ENCODE measurements at places on chromosomes 2 and 18. TPM values are rescaled to one million over a fixed set of nuclear protein-coding genes. Genes with fewer than 3 reads are reported as not detected.
A peak's percentile ranks its signal among the peaks of the same experiment; 100 is the strongest.

DNA sequence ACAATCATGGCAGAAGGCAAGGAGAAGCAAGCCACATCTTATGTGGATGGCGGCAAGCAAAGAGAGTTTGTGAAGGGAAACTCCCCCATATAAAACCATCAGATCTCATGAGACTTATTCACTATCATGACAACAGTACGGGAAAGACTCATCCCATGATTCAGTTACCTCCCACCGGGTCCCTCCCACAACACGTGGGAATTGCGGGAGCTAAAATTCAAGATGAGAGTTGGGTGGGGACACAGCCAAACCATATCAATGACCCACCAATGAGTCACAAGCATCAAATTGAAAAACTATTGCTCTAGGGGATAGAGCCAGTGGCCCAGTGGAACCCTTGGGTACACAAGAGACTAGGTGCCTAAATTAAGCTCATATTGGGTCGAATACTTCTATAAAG, 157.4 kb downstream of the FBXO15 start:
- DNase-seq: no peak
- no peaks in the 10 kb centered on the region for H3K27me3 ChIP-seq
- no peaks in the 10 kb centered on the region for H3K36me3 ChIP-seq
- H3K4me3 ChIP-seq: no peak overlapping the region

DNA sequence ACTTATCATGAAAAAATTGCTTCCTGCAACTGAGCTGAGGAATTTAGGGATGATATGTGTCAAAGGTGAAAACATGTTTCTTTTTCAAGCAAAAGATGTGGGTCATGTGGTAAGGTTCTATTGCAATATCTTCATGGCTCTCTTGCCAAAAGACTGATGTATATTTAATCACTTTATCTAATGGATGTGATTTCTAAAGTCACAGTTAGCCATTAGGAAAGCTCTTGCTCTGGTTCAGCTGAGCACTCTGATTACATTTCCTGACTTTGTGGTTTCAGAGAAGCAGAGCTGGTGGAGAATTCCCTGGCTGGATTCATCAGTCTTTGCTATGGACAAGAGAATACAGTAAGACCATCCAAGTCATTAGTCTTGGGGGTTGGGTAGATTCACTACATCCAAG, 24.4 kb downstream of the SCN9A start:
- no peak for DNase-seq
- H3K27ac ChIP-seq: no peak overlapping the region
- H3K4me1 ChIP-seq: no peaks in the 10 kb centered on the region
- no peaks in the 10 kb centered on the region for H3K27me3 ChIP-seq
- H3K36me3 ChIP-seq: no peaks in the 10 kb centered on the region

DNA sequence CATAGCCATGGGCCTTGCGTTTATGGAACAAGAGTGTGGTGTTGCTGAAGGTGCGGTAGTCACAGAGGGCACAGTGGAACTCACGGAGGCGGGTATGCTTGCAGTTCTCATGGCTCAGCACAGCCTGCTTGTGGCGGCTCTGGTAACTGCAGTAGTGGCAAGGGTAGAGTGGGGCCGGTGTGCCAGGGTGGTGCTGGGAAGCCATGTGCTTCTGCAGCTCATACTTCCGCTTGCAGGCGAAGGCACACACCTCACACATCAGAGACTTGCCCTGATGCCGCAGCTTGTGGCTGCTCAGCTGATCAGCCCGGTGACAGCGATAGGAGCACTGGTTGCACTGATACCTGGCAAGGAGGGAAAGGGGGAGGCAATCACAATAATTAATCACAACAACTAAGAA, 14.7 kb downstream of the ZNF142 start:
- H3K4me1 ChIP-seq: no peaks in the 10 kb centered on the region
- H3K27me3 ChIP-seq: no peaks in the 10 kb centered on the region
- no peak overlapping the region for H3K27ac ChIP-seq

The IL36G gene
- 0.70 TPM for total RNA-seq

DNA sequence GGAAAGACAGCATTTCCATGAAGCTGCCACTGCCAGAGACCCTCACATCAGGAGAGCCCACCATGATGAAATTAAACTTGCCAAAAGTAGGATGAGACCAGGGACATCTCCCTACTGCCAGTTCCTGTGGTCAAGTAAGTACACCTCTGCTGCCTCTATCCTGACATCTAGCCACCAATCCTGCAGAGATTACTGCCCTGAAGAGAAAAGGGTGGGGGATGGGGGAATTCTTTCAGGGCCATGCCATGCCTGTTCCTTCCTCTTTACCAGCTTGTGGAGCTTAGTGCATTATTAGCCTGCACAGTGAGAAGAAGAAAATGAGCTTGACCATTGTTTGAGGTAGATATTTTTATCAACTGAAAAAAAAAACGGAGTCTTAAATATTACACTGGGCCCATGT, 397.2 kb upstream of the CDH2 start:
- H3K4me1 ChIP-seq: no peaks in the 10 kb centered on the region
- H3K36me3 ChIP-seq: no peaks in the 10 kb centered on the region
- no peaks in the 10 kb centered on the region for H3K27me3 ChIP-seq
- no peak overlapping the region for H3K4me3 ChIP-seq
- H3K27ac ChIP-seq: no peak overlapping the region

- DNase-seq: no peak
- no peaks in the 10 kb centered on the region for H3K27me3 ChIP-seq
- H3K4me1 ChIP-seq: peaks cover 38% of the 10 kb centered on the region
- H3K27ac ChIP-seq: no peak overlapping the region
Observed at GRCh38 chr18:35042389-35043071, 1.3 kb downstream of the MAPRE2 start.

The TACR1 gene
- total RNA-seq: 7.3 TPM

DNA sequence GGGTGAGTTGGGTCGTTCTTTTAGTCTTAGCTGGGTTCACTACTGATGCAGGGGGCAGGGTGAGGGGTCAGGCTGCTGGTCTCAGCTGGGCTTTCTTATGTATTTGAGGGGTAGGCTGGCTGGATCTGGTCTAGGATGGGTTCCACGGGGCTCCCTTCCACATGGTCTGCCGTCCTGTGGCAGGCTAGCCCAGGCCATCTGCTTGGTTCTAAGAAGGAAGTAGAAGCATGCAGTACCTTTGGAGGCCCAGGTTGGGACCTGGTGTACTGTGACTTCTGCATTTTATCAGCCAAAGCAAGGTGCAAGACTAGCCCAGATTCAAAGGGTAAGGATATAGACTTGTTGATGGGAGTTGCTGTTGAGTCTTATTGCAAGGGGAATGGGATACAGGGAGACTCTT, 35.5 kb upstream of the MGAT5 start:
- H3K36me3 ChIP-seq: no peaks in the 10 kb centered on the region
- H3K27me3 ChIP-seq: no peaks in the 10 kb centered on the region
- no peak overlapping the region for H3K27ac ChIP-seq
- no peak overlapping the region for H3K4me3 ChIP-seq
- DNase-seq: no peak

The RGPD4 gene
- not detected for total RNA-seq

The RAB27B gene
- 0.31 TPM for total RNA-seq

DNA sequence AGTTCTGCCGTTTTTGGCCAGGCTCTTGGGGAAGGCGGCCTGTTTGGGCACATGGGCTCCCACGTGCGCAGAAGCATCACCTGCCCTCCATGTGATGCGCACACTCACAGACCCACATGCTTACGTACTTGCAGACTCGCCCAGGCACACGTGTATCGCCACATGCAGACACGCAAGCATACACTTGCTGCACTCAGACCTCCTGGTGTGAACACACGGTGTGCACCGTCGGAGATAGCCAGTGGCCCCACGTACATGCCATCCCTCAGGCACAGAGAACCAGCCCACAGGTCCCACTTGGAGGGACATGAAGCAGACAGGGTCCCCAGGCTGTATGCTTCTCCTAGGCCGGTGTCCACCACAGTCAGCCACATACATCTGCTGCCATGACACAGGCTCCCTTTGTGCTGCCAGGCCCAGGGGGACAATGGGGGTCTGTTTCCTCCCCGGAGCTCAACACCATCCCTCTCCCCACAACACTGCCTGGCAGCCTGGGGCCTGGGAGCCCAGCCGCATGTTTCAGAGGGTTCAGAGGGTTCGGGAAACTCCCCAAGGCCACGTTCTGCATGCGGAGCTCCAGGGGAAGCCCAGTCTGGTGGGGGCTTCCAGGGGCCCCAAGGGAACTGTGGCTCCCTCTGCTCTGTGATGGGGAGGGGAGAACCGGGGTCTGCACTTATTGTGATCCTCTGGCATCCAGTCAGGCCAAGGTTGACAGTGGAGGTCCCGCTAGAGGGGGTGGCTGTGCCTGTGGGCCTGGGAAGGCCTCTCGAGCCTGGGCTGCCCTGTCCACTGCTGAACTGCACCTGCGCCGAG, 208.1 kb upstream of the HAAO start:
- no peak overlapping the region for H3K4me3 ChIP-seq
- H3K27me3 ChIP-seq: no peaks in the 10 kb centered on the region
- no peaks in the 10 kb centered on the region for H3K4me1 ChIP-seq
- no peak overlapping the region for H3K27ac ChIP-seq
- no peaks in the 10 kb centered on the region for H3K36me3 ChIP-seq

The TFPI gene
- total RNA-seq: 0.58 TPM

- no peak for DNase-seq
- no peak overlapping the region for H3K27ac ChIP-seq
- H3K36me3 ChIP-seq: no peaks in the 10 kb centered on the region
- no peaks in the 10 kb centered on the region for H3K27me3 ChIP-seq
- H3K4me1 ChIP-seq: no peaks in the 10 kb centered on the region
Observed at GRCh38 chr2:28587526-28588291, 91.8 kb downstream of the PLB1 start.

GRCh38 chr2:20479835-20480234, 33.0 kb downstream of the RHOB start:
- no peaks in the 10 kb centered on the region for H3K36me3 ChIP-seq
- no peaks in the 10 kb centered on the region for H3K27me3 ChIP-seq
- DNase-seq: no peak
- no peak overlapping the region for H3K27ac ChIP-seq
- H3K4me1 ChIP-seq: no peaks in the 10 kb centered on the region
- no peak overlapping the region for H3K4me3 ChIP-seq

- H3K4me1 ChIP-seq: peaks cover 22% of the 10 kb centered on the region
- no peaks in the 10 kb centered on the region for H3K27me3 ChIP-seq
- H3K4me3 ChIP-seq: no peak overlapping the region
- H3K36me3 ChIP-seq: no peaks in the 10 kb centered on the region
- no peak overlapping the region for H3K27ac ChIP-seq
Observed at GRCh38 chr2:132581991-132582738, 87.8 kb downstream of the LYPD1 start.

The PROM2 gene
- 2.2 TPM for total RNA-seq

The IL37 gene
- not detected for total RNA-seq

DNA sequence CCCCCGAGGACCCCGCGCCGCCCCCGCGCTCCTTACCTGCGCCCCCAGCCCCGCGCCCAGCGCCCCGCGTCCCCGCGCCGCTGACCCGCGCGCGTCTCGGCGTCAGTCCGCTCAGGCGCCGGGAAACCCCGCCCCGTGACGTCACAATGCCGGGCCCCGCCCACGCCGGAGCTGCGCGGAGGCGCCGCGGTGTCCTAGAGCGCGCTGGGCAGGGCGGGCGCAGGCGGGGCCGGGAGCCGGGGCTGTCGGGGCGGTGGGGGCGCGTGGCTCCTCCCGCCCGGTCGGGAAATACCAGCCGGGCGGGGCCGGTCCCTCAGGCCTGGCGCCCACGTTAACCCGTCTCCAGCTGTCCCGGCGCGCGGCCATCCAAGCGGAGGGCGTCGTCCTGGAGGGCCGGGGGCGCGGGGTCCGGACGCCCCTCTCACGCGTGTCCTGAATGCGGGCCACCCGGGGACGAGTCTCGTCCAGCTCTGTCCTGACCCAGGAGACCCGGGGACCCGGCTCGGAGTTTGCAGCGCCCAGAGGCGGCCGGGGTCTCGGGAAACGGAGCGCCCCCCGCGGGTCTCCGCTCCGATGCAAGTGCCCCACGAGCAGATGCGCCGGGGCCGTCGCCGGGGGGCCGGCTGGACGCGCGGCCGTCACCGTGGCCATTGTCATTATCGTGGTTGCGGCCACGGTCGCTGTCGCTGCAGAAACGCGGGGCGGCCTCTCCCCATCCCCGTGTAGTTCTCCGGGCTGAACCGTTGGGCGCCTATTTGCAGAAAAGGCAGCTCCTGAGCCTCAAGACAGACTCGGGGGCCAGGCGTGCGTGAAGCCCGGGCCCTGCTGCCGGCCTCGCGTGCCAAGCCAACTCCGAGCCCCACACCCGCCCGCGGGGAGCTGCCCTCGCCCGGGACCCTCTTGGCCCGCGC, at the start of gene SLC66A2:
SLC66A2 (minus strand) TSS at position 109 of the 911 bp plus-strand sequence. CDS start 727 bp downstream, outside the sequence.
- H3K27me3 ChIP-seq: peaks cover 68% of the 10 kb centered on the region
- peaks cover 8% of the 10 kb centered on the region for H3K4me1 ChIP-seq
- H3K36me3 ChIP-seq: no peaks in the 10 kb centered on the region
- H3K4me3 ChIP-seq: peak within 1 kb of the TSS; percentile 66

- no peaks in the 10 kb centered on the region for H3K4me1 ChIP-seq
- no peak overlapping the region for H3K27ac ChIP-seq
- H3K4me3 ChIP-seq: no peak overlapping the region
- no peaks in the 10 kb centered on the region for H3K27me3 ChIP-seq
- no peaks in the 10 kb centered on the region for H3K36me3 ChIP-seq
- no peak for DNase-seq
Observed at GRCh38 chr2:59926731-59927130, 626.7 kb downstream of the BCL11A start.

The BMP10 gene
- total RNA-seq: not detected

DNA sequence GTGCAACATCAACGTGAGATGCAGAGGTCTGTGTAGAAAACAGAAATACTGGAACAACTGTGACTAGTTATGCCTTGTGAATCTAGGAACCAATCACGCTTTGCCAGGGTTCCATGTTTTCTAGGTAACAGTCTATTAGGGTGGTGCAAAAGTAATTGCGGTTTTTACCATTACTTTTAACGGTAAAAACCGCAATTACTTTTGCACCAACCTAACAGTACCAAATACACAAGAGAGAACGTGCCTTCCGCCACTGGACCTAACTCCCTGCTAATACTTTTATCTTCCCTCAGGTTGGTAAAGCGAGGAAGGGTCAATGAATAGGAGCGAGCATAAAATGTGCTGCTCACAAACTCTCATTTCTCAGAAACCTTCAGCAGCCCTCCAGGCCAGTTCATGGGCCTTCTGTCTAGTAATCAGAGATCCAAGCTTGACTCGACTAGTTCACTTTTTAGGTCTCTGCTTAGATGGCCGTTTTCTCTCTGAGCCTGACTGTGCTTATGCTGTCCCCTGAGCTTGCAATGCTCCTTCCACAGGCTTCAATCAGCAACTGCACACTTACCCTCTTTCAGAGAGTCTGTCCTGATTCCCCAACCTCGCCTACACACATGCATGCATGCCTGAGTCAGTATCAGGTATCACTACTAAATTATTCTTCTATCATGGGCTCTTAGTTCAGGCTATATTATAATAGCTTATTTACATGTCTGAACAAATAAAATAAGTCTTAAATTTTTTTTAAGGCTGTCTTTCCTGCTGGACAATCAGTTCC, 47.0 kb downstream of the PLEKHM3 start:
- no peaks in the 10 kb centered on the region for H3K36me3 ChIP-seq
- H3K27ac ChIP-seq: no peak overlapping the region
- DNase-seq: no peak
- no peak overlapping the region for H3K4me3 ChIP-seq
- H3K4me1 ChIP-seq: no peaks in the 10 kb centered on the region

GRCh38 chr2:77016443-77017354, 505.5 kb downstream of the LRRTM4 start:
- no peak for DNase-seq
- H3K27me3 ChIP-seq: no peaks in the 10 kb centered on the region
- H3K36me3 ChIP-seq: no peaks in the 10 kb centered on the region
- H3K4me1 ChIP-seq: peaks cover 21% of the 10 kb centered on the region
- no peak overlapping the region for H3K27ac ChIP-seq

- no peak overlapping the region for H3K4me3 ChIP-seq
- DNase-seq: peak; percentile 27
- peaks cover 16% of the 10 kb centered on the region for H3K4me1 ChIP-seq
- H3K27me3 ChIP-seq: no peaks in the 10 kb centered on the region
- no peaks in the 10 kb centered on the region for H3K36me3 ChIP-seq
- H3K27ac ChIP-seq: no peak overlapping the region
Observed at GRCh38 chr2:7915302-7916091, 766.4 kb upstream of the ID2 start.

Measured in GM23338 (cell line).